ENCODE measurements at places on chromosomes 4 and X.

GRCh38 chr4:80239480-80240150 lies 26.8 kb upstream of the FGF5 start:
- DNase-seq: peak; percentile 40

GRCh38 chr4:61614231-61614630 lies 414.1 kb downstream of the ADGRL3 start:
- no peak for DNase-seq

GRCh38 chr4:79253924-79254323 lies 71.9 kb downstream of the NAA11 start:
- no peak for DNase-seq

DNA sequence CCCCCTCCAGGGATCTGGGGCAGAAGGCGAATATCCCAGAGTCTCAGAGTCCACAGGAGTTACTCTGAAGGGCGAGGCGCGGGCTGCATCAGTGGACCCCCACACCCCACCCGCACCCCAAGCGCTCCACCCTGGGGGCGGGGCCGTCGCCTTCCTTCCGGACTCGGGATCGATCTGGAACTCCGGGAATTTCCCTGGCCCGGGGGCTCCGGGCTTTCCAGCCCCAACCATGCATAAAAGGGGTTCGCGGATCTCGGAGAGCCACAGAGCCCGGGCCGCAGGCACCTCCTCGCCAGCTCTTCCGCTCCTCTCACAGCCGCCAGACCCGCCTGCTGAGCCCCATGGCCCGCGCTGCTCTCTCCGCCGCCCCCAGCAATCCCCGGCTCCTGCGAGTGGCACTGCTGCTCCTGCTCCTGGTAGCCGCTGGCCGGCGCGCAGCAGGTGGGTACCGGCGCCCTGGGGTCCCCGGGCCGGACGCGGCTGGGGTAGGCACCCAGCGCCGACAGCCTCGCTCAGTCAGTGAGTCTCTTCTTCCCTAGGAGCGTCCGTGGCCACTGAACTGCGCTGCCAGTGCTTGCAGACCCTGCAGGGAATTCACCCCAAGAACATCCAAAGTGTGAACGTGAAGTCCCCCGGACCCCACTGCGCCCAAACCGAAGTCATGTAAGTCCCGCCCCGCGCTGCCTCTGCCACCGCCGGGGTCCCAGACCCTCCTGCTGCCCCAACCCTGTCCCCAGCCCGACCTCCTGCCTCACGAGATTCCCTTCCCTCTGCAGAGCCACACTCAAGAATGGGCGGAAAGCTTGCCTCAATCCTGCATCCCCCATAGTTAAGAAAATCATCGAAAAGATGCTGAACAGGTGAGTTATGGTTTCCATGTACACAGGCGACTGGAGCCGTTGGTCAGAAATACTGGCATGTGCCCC lies at the start of gene CXCL1:
CXCL1 (plus strand) TSS at position 264 of the 926 bp plus-strand sequence; CDS start at position 342, 78 bp downstream.
- peak; percentile 69 for DNase-seq

GRCh38 chr4:8709729-8710360 lies 117.3 kb downstream of the CPZ start:
- no peak for DNase-seq

DNA sequence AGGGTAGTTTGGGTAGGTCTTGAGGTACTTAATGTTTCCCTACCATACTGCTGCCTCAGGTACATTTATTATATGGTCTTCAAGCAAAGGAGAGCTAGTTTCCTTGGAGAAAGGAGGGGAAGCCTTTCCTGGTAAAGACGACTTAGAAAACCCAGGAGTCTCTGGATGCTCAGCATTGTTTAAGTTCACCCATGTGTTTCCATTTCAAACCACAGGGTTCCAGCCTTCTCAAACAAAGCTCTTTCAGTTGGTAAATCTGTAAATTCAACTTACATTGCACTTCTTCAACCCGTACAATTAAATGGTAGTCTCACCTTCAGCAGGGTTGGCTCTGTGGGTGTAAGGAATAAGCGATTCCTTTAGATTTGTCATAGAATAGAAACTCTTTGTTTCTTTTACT lies 111.9 kb upstream of the UNC5C start:
- DNase-seq: no peak

DNA sequence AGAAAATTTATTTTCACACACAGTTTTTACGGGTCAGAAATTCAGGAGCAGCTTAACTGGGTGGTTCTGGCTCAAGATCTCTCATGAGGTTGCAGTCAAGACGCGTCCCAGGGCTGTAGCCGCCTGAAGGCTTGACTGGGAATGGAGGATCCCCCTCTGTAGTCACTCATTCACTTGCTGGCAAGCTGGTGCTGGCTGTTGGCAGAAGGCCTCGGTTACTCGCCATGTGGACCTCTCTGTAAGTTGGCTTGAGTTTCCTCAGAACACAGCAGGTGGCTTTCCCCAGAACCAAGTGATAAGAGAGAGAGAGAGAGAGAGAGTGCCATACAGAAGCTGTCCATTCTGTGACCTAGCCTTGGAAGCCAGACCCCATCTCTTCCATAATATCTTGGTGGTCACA lies 132.8 kb downstream of the DCLK2 start:
- DNase-seq: no peak

- DNase-seq: no peak
Measured at GRCh38 chrX:107206697-107207065, 270 bp downstream of the DNAAF6 start.

DNA sequence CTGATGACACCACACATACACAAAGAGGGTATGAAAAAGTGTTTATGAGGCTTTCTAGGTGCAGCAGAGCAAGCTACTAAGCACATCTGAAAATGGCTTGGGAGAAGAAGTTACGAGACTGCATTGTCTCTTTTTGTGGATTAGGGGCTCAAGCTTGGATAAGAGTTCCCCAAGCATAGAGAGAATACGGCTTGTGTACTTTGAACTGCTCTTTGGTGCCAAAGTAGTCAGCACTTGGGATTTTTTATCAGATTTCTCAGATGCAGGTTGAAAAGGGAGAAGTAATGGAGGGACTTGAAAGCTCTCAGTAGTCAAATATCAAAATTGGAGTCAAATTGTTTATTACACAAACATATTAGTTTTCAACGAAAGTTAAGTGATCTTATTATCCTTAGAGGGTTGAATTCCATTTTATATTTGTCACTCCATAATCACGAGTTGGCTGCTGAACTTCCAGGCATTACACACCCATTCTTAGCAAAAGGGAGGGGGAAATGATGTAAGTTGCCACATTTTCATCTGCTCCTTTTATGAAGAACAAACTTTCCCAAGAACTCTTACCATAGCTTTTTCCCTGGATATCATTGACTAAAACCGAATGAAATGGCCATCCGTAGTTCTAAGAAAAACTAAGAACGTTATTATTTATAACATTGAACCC lies 1904.9 kb downstream of the PCDH7 start:
- peak; percentile 1 for DNase-seq
